Stimulated activated naive CD4-positive, alpha-beta T cell (primary cell): ENCODE measurements at places on chromosomes 6 and 20.

DNA sequence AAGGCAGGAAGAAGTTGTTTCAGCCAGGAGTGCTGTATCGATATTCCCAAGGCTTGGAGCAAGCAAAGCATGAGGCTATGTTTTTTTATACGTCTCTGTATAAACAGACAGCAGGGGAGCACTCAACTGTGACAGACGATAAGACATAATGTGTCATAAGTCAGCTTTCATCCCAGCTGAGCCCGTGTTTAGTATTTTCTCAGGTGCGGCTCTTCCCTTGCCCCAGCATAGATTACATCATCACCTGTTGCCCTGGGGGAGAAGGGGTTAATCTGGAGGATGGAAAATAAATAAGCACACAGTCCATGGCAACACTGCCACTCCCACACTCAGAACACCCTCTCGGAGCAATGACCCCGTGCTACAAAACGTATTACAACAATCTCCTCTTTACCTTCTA, 22.1 kb upstream of the KCNK5 start:
- DNase-seq = no peak

GRCh38 chr20:53126185-53126584, 154.0 kb downstream of the TSHZ2 start:
- DNase-seq = no peak

GRCh38 chr6:79702691-79703090, 71.6 kb downstream of the SH3BGRL2 start:
- peak; percentile 45 for DNase-seq

- no peak for DNase-seq
These were observed 3.4 kb upstream of the TMEM30A start for GRCh38 chr6:75288023-75288422.

DNA sequence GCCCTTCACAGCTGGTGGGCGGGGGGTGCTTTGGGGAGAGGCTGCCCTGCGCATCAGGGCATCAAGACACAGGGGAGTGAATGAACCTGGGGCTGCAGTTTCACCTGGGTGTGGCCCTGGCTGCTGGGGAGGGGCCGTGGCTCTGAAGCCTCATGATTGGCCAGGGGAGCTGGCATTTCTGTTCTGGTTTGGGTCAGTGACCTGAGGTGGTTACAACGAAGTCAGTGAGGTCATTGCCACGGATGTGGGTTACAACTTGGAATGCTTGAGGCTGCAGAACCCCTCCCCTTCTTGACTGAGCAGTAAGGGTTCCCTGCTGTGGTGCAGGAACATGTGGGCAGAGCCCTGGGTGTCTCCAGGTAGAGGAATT, 3.0 kb downstream of the TCEA2 start:
- DNase-seq = peak; percentile 40

GRCh38 chr20:3729811-3730540, 2.5 kb upstream of the HSPA12B start:
- DNase-seq = no peak

DNA sequence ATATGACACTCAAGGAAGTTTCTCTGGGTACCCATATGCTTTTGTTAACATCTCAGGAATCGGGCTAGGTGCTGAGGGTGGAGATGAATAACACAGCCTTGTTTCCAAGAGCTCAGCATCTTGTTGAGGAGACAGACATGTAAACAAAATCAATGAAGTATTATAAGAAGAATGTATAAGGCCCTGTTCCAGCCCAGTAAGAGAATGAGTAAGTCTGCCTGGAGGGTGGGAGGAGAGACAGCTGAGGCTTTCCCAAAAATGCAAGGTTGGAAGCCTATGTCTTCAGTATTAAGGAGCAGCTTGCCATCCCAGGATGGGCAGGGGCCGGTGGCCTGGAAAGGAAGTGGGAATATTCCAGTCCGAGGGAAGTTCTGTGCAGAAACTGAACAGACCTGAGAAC, 615.3 kb upstream of the BTBD3 start:
- no peak for DNase-seq

DNA sequence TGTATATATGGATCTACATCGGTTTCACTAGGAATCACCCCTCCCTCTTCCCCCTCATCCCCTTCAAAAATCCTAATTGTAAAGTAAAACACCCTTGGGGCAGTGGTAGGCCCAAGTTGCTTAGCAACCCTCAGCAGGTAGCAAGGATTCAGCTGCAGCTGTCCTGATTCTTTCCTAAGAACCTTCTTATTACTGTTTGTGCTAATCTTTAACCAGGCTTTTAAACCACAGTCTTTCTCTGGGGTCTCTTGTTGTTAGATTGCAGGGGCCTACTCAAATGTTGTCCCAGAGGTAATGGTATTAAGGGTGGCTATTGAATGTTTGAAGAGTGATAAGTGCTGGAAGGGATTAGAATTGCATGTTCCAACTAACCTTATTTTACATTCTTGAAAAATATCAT, 46.4 kb downstream of the PRL start:
- DNase-seq = no peak

DNA sequence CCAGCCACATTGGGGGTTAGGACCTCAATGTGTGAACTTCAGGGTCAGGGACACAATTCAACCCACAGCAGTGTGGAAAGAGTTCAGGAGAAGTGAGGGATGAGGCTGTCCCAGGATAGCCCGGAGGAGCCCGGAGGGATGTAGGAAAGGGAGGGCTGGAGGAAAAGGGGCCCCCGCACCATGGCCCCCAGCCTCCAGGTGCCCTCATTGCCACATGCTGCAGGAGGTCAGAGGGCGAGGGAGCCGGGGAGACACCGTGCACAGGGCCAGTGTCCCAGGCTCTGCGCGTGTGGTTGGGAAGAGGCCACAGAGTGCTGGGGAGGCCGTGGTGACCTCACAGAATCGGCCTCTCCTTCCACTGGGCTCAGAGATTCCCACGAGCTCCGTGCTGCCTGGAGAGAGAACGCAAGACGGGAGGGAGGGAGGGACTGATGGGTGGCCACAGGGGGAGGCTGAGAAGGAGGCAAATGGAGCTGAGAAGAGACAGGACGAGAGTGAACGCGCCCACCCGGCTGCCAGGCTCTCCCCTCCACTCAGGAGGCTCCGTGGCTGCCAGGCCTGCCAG, 215.1 kb downstream of the DLL1 start:
- DNase-seq = no peak

GRCh38 chr6:40552941-40553340, 34.2 kb downstream of the LRFN2 start:
- DNase-seq = no peak

DNA sequence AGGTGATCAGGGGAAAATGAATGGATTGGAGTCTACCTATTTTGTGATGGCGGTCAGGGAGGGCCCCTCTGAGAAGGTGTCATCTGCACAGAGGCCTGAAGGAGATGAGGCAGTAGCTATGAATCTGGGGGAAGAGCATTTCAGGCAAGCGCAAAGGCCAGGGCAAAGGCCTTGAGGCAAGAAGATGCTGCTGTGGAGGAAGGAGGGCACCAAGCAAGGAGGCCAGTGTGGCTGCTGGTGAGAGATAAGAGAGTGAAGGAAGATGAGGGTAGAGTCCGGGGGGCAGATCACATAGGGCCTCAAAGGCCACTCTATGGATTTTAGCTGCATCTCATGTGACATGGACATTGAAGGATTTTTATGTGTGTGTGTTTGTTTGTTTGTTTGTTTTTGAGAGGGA, 20.6 kb upstream of the CSNK2A1 start:
- no peak for DNase-seq

DNA sequence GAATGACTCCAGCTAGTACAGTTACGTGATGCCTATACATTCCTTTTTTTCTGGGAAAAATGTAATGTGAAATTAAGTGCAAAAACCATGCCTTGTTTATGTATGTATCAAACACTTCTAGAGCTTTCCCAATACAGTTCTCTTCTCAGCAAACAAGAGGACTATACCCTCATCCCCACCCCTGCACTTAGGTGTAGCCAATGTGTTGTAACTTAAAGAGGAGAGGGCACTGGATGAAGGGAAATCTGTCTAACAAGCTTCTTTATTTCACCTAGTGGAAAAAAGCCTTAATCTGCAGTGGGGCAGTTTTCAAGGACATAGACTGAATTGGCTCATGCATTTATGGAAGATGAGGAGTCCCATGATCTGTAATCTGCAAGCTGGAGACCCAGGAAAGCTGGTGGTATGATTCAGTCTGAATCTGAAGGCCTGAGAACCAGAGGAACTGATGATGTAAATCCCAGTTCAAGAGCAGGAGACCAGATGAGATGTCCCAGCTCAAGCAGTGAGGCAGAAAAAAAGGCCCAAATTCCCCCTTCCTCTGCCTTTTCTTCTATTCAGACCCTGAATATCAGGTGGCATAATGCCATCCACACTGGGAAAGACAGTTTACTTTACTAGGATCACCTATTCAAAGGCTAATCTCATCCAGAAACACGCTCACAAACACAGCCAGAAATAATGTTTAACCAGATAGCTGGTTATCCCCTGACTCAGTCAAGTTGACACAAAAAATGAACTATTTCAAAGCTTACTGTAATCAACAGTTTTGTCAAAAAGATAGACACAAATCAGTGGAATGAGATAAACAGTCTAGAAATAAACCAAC, 25.8 kb upstream of the SLC17A3 start:
- DNase-seq = no peak

GRCh38 chr6:152146385-152146784, 338.9 kb downstream of the ESR1 start:
- no peak for DNase-seq

DNA sequence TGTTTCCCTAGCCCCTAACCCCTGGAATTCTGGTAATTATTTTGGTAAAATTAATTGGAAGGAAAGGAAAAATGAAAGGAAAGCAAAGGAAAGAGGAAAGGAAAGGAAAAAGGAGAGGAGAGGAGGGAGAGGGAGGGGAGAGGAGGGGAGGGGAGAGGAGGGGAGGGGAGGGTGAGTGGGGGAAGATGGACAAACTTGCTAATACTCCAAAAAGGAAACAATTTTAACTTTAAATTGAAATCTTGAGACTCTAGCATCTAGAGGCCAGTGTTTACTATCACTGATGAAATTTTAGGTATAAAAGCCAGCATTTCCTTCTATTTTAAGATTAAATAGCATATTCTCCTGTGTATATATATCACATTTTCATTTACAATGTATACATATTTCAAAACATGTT, 156.5 kb downstream of the COL12A1 start:
- no peak for DNase-seq

DNA sequence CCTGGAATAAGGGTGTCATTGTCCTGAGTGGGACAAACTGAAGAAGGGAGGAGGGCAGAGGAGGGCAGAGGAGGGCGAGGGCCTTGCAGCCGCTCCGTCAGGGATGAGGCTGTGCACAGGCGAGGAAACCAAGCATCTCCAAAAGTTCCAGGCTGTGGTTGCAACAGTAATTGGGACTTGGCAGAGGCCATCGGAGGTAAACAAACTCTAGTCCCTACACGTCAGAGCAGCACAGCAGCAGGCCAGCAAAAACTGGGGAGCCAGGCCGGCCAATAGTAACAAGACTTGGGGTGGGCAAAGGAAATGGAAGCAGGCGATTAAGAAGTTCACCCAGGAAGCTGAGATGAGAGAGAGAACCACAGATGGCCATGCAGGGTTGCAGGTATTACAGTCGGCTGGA, 142.8 kb downstream of the SMOC2 start:
- no peak for DNase-seq

GRCh38 chr20:57445298-57445697, 54.1 kb downstream of the RBM38 start:
- DNase-seq = no peak

DNA sequence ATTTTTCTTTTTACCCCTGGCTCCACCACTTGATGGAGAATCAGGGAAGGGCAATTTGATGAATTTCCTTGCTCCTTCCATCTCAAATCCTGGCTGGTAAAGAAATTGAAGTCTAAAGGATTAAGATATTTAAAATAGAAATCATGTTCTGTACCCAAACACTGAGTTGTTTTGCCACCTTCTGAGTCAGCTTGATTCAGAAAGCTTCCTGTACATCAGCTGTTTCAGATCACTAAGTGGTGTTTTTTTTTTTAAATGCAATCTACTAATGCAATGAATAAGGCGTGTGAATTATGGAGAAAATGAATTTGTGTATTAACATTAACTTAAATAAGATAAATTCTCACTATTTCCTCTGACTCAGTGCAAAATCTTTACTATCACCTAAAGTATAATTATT, 11.5 kb upstream of the POPDC3 start:
- DNase-seq = no peak

GRCh38 chr6:130928158-130928912, 101.1 kb downstream of the SMLR1 start:
- no peak for DNase-seq

DNA sequence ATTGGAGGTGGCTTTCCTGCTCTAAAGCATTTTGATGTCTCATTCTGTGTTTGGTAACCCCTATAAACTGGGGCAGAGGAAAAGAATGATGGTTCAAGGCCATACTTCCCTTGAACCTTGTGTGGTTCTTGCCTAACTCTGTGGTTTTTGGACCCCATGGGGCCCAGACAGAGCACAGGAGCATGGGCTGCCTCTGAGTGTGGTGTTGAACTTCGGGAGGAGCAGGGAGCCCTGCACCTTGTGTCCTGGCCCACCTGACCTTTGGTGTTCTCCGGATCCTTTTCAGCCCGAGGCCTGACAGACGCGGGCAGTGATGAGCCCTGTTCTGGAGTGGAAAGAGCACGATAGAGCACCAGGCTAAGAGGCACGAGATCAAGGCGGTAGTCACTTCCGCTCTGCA, 18.8 kb downstream of the TMEM74B start:
- DNase-seq = no peak

DNA sequence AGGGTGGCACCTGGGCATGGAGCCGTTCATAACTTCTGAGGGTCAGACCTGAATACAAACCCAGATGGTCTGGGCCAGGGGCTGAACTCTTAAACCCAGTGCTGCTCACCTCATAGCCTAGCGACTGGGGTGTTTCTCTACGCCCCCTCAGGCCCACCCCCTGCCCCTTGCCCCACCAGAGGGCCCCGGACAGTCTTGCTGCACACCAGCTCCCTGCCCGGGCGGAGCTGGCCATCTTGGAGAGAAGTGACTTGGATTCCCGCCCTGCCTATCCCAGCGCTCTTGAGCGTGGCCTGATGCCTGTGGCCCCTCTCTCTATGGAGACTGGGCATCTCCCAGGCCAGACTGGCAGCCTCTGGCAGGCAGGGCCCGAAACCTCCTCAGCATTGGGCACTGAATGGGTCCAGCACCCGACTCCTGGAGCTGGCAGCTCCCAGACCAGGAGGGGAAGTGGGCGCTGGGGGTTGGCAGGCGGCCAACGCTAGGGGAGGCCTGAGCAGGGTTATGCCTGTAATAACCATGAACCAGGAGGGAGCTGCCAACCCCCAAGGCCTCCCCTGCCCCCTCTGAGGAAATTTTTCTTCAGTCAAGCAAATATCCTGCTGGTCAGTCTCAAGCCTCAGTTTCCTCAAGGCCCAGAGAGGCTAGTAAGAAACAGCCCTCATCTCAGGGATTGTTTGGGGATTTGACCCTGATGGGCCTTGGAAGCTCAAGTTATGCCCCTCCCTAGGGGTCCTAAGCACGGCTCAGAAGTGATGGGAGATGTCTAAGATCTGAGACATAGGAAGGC, 169.5 kb downstream of the VEGFA start:
- DNase-seq = no peak
